ENCODE measurements at places on chromosomes 11 and 22.
A peak's percentile ranks its signal among the peaks of the same experiment; 100 is the strongest.

DNA sequence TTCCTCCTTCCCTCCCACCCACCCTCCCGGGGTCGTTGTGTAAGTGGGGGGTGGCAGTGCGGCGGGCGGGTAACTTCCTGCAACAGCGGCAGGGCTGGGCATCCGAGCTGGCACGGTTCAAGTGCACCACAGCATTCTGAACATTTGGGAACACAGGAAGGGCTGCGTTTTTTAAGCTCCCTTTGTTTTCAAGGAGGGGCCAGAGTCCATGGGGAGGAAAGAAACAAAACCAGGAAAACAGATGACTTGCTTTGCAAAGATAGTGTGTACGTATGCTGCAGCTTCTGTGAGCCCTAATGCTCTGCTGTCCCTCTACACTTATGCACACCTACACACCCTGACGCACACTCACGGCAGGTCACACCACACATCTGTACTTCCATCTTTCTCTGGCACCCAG is 152.5 kb downstream of the FBXO7 start:
- no peak for DNase-seq

DNA sequence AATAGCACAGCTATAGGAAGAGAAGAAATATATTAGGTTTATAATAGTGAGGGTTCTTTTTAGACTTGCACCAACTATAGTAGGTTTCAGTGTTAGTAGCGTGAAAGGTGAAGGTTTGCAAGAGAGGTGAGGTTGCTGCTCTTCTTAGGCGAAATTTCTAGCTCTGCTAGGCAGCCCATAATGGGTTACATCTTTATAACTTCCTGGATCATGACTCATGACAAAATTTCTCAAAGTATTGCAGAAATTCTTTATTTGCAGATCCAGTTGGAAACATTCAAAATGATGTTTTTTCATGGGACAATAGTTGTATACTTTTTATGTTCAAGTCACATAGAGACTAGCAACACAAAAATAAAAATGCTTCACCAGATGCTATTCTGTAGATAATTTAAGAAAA is 260.0 kb downstream of the SOX6 start:
- no peak for DNase-seq

- DNase-seq = no peak
Observed at GRCh38 chr11:45079943-45080719, 66.3 kb upstream of the PRDM11 start.

GRCh38 chr11:33531743-33532181 is 168.9 kb downstream of the C11orf91 start:
- no peak for DNase-seq

GRCh38 chr22:42283278-42284201 is 13.1 kb upstream of the TCF20 start:
- no peak for DNase-seq

DNA sequence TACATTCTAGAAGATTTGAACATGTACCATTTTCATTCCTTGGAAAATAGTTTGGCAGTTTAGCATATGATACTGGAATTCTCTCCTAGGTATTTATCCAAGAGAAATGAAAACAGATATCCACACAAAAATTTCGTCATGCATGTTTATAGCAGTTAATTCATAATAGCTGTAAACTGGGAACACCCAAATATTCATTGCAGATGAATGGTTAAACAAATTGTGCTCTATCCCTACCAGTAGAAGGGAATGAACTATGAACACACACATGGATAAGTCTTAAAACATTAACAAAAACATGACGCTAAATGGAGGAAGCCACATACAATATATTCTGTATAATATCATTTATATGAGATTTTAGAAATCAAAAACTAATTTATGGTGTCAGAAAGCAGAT is 61.5 kb downstream of the PDE3B start:
- DNase-seq = no peak

GRCh38 chr11:132430429-132431062 is 1060.1 kb downstream of the NTM start:
- no peak for DNase-seq

- no peak for DNase-seq
Observed at GRCh38 chr22:35960854-35961253, 67.8 kb downstream of the RBFOX2 start.

GRCh38 chr11:34380696-34381095 is 22.9 kb upstream of the ABTB2 start:
- peak; percentile 45 for DNase-seq

- no peak for DNase-seq
Observed at GRCh38 chr11:96337541-96338431, 5.2 kb downstream of the MAML2 start.

DNA sequence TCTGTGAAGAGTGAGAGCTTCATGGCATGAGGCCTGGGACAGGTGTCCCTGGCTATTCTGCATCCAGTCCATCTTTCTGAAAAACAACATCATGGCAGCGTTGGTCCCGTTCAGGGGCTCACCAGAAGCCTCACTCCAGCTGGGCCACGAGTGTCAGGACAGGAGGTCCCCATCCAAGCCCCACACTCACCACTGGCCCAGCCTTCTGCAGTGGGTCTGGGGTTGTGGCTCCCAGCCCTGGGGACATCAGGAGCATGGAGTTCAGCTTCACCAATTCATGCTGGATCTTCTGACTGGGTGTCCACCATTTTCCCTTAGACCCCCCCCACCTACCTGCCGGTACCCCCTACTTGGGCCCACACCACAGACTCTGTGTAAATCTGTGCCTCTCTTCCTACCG is 400.3 kb downstream of the BRD1 start:
- DNase-seq = no peak

DNA sequence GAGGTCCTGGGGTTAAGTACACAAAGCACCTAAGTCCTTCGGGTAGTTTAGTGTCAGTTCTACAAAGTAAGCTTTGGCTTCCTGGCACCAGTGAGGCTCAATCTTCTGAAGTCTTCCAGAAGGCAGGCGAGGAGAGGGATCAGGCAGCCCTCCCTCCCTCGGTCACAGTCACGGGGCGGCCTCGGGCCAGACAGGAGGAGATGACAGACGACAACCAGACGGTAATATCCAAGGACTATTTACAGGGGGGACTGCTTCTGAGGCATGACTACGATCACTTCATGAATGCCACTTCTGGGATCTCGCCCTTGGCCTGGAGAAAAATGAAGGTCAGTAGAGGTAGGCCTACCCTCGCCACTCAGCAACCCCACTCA is 383 bp upstream of the TMEM223 start:
- DNase-seq = no peak

GRCh38 chr11:91365986-91366585 is 858.5 kb upstream of the FAT3 start:
- no peak for DNase-seq

GRCh38 chr11:119450590-119451326 is 27.8 kb upstream of the THY1 start:
- no peak for DNase-seq

- no peak for DNase-seq
Observed at GRCh38 chr11:102837646-102838045, 5.8 kb downstream of the MMP3 start.

- no peak for DNase-seq
Observed at GRCh38 chr11:73957654-73958361, 7.0 kb downstream of the DNAJB13 start.

GRCh38 chr11:70717936-70718595 is 319.7 kb downstream of the CTTN start:
- DNase-seq = no peak

GRCh38 chr22:24937114-24937513 is 9.4 kb downstream of the LHFPL7 start:
- no peak for DNase-seq

GRCh38 chr11:96072592-96072991 is 148.7 kb upstream of the MTMR2 start:
- no peak for DNase-seq

GRCh38 chr11:69064394-69064957 is 15.7 kb downstream of the TPCN2 start:
- no peak for DNase-seq

DNA sequence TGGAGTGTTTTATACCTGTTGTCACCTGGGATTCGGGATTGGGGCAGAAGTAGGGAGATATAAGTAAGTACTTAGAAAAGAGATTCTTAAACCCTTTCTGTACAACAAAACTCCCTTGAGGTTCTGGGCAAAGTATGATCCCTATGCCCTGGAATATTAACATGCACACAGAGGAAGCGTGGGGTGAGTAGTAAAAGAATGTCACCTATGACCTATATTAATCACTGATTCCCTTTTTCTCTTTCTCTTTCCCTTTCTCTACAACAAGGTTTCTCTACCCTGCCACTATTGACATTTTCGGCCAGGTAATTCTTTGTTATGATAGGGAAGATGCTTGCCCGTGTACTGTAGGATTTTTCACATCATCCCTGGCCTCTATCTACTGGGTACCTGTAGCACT is 209.7 kb upstream of the PLET1 start:
- DNase-seq = no peak

DNA sequence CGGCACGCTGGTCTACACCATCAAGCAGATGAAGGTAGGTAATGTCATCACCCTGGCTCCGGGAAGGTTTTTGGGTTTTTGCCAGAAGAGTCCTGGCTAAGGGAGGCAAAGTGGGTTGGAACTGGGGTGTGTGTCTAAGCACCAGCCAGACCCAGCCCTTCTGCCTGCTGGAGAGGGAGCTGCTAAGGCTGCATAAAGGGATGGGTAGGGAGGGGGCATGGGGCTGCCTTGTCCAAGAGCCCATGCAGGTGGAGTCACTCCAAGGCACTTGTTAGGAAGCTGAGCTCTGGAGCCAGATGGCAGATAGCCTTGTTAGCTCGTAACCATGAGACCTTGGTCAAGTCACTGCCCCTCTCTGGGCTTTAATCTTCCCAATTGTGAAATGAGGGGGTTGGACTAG is 48.0 kb downstream of the TIMP3 start:
- no peak for DNase-seq

- no peak for DNase-seq
Observed at GRCh38 chr11:76627606-76628005, 42.9 kb downstream of the LRRC32 start.

- no peak for DNase-seq
Observed at GRCh38 chr22:19059481-19060278, 62.5 kb downstream of the DGCR2 start.

- DNase-seq = no peak
Observed at GRCh38 chr11:61587951-61588727, 7.3 kb upstream of the SYT7 start.

GRCh38 chr11:61874377-61874809 is 17.0 kb downstream of the FADS3 start:
- DNase-seq = no peak

DNA sequence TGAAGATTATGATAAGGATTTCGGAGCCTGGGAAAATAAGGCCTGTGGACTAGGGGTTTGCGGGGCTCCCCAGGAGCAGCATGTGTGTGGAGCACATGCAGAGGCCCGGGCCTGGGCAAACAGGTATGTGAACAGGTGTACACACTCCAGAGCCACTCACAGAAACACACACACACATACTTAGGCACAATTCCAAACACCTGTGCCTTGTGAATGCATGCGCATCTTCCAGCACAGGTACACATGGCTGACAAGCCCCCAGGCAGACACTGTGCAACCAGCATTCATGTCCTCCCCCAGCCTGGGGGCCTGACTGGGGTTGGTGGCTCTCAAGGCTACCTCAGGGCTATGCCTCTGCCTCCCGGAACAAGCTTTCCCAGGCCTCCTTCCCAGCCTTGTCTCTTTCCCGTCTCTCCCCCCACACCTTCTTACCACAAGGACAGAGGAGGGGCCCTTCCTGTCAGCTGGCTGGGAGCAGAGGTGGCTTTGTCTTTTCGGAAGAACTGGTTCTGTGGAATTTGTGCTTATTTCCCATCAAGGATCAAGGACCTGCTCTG is 2.6 kb upstream of the P2RY6 start:
- DNase-seq = no peak

DNA sequence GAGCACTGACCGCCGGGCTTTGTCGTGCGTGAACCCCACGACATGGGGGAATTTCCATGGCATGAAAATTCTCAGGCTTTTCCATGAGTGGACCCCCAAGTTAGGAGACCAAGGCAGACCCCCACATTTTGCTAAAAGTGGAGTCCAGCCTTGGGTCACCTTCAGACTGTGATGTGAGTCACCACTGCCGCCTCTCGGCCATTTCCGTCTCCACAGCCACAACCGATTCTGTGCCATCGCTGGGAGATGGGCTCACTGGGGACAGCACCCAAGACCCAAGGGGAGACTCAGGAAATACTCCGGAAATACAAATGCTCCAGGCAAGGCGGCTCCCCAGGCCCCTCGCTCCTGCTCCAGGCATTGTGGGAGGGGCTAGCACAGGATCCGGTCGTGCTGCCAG is 1.2 kb upstream of the H19 start:
- DNase-seq = no peak

GRCh38 chr22:46023558-46023981 is 46.6 kb upstream of the WNT7B start:
- DNase-seq = no peak

DNA sequence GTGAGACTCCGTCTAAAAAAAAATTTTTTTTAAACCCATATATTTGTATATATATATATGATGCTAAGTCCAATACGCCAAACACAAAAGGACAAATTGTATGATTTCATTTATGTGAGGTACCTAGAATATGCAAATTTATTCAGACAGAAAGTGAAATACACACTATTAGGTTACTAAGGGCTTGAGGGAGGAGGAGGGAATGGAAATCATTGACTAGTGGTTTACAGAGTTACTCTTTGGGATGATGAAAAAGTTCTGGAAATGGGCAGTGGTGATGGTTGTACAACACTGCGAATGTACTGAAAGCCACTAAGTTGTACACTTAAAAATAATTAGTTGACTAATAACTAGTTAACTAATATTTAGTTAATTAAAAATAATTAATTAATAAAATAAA is 36.2 kb upstream of the FGF3 start:
- no peak for DNase-seq
